Germinal center (tissue), 1 donor: ENCODE measurements at places on chromosomes 7 and 10.

- no peak for DNase-seq
Measured at GRCh38 chr10:99785646-99786045, 3.2 kb downstream of the ABCC2 start.

- peak; percentile 63 for DNase-seq
Measured at GRCh38 chr10:96666741-96667140, 53.6 kb downstream of the PIK3AP1 start.

DNA sequence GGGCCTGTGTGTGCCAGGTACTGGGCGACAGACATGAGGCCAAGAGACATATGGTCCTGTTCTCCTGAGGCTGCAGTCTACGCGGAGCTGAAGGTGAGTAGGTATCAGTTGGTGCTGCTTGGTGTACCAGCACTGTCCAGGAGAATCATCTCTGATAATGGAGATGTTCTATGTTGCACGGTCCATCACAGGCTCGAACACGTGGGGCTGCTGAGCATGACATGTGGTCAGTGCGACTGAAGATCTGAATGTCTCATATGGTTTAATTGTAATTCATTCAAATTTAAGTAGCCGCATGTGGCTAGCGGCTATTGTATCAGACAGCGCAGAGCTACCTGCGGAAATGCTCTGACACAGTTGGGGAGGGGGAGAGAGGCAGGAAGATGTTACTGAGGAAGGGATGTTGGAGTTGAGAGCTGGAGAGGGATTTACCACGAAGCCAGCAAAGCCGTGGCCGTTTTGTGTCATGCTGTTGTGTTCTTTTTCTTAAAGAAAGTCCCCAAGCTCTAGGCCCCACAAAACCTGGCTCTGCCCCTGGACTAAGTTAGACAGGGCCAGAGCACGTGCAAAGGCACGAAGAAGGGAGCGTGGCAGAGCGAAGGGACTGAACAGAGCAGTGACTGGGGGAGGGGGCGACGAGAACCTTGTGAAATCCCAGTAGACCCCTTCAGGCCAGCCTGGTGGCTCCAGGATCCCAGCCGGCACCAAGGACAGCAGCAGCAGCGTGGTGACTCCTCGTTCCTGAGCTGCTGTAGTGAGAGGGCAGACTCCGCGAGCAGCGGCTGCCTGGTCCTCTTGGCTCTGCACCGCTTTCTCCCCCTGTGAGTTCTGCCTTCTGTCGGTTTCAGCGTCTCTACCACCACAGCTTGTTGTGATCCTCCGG, 20.0 kb downstream of the SMKR1 start:
- DNase-seq: no peak

GRCh38 chr10:110461530-110461929, 36.2 kb upstream of the DUSP5 start:
- no peak for DNase-seq

GRCh38 chr10:35852721-35853120, 210.6 kb upstream of the FZD8 start:
- DNase-seq: no peak

DNA sequence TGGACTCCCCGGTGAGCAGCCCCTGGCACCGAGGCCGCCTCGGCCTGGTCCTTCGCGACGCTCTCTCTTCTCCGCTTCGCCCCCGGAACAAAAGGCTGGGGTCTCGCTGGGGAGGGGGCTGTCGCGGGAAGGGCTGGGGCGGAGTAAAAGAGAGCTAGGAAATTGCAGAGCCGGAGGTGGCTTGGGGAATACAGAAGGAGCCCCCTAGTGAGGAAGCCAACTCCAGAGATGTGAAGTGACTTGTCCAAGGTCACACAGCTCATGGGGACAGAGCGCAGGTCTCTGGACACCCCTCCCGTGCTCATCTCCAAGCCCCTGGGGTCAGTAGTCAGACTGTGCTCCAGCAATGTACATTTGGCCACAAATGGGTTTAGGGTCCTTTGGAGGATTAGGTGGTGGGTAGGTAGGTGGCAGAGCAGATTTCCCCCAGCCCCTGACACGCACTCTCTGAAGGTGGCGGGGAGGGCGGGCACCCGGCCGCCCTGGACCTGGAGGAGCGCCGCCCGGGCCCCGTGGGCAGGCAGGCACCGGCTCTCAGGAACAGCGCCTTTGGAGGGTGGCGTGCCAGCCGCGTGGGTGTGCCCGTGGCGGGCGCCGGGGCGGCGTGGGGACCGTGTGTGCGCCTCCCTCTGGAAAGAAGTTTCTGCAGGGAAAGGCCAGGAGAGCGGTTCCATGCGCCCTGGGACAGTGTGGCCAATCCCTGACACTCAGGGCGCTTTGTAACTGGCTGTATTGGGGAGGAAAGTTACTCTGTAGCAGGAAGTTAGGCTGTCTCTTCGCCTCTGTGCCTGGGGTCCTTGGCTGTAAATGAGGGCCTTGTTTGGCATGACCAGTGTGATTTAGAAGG, 910 bp downstream of the WIPF3 start:
- DNase-seq: no peak

GRCh38 chr10:106771154-106771553, 393.4 kb downstream of the SORCS1 start:
- no peak for DNase-seq

GRCh38 chr10:76946270-76946669, 691.3 kb downstream of the KCNMA1 start:
- no peak for DNase-seq

GRCh38 chr7:73896454-73896853, 35.5 kb downstream of the TMEM270 start:
- DNase-seq: no peak

GRCh38 chr10:12938271-12938670, 63.2 kb downstream of the CCDC3 start:
- DNase-seq: no peak

- no peak for DNase-seq
Measured at GRCh38 chr10:101670635-101671034, 24.3 kb downstream of the FBXW4 start.

DNA sequence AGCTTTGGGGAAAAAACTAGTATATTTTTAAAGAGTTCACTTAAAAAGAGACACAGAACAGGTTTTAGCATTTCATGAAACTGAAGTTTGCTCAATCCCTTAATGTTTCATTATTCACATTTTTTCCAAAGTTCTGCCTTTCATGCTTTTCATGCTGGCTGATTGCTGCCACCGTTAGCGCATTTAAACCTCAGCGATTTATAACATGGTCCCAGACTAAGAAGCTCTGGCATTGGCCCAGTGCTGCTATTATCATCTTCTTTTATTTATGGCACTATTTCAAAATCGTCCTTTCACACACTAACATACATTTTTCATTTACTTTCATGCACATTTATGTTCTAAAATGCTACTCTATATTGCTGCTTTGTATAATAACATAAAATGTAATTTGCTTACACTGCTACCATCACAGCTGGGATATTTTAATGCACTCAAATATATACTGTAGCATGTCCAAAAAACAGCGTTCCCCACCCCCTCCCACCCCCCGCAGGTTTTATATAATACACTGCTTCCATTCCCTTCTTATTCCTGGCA, 141.9 kb downstream of the MPP7 start:
- no peak for DNase-seq

DNA sequence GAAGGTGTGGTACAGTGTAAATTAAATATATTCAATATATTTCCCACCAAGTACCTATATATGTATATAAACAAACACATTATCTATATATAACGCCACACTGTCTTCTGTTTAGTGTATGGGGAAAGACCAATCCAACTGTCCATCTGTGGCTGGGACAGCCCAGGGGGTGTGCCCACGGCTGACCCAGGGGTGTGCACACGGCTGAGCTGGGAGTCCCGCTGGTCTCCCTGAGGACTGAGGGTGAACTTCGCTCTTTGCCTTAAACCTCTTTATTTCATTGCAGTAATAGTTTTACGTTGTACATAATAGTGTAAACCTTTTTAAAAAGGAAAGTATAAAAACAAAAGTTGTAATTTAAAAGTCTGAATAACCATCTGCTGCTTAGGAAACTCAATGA, 6.3 kb downstream of the EN2 start:
- DNase-seq: no peak

GRCh38 chr10:88531392-88532052, 51.6 kb downstream of the RNLS start:
- no peak for DNase-seq

DNA sequence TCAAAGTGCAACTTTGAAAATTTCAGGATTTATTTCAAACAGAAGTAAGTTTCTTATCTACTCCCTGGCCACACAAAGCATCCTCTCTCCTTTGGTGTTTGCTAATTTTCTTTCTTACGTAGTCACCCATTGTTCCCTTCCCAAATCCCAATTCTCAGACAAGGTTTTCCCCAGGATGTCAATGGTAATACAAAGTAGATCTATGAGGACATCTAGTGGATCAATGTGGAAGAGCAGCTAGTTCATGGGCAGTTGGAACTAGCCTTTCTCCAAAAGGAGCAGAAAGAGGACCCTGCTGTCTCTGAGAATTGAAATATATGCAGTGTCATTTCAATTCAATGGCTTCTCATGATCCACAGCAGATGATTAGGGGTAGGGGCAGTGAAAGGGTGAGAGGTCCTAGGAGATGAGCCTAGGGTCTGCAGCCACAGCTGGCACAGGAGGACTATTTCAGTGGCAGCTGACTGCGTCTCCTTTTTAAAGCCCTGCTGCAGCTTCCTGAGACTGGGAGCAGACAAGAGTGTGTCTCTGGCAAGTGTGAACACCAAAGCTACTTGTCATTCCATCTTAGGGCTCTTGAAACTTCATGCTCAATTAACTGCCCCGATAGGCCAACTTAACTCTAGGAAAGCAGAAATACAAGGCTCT, 632.6 kb downstream of the KCNMA1 start:
- peak; percentile 22 for DNase-seq
